ENCODE measurements at places on chromosomes 12 and 14.

DNA sequence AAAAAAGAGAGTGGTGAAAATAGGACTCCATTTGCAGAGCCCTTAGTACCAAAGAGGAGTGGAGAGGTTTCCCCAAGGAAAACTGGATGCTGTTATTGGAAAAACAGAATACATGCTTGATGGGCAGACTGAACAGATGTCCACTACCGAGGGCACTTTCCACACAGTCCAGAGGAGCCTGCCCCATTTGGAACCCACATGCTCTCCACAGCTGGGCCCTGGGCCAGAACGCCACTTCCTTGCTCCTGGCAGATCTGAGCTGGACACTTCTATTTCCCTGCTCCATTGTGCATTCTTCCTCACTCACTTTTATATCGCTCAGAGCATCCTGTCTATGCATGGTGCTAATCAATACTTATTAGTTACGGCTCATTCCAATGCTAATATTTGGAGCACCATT is 249.9 kb downstream of the SLC15A4 start:
- no peak for DNase-seq

DNA sequence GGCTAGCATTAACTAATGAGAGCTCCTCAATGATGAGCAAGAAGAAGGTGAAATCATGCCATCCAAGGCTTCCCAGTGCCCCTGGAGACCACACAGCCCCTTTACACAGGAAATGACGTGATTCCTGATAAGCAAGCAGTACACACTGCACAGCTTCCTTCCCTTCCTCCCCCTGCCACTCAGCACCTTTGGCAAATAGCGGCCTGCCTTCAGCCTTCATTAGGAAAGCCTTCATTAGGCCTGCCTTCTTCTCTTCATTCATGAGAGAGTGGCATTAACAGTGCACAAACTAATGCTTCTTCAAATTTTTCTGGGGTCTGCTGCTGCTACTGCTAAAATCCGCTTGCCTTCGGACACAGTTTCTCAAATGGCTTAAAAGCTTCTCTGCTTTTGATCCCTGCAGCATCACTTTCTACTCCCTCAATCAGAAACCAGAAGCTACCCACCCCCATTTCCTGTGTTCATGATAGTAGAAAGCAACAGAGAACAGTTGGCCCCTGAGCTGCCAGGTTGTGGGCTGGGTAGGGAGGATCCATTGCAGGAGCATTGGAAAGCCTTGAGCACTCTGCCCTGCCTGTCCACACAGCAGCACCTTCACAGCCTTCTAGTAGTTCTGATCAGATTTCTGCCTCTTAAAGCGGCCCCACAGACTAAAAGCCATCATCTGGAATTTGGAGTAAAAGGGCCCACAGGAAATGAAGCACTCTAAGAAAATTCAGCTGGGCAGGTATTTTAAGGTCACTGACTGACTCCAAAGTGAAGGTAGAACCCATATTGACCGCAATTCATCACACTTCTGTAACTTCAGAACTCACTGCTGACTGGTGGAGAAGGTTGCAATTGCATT is 103.8 kb upstream of the ETV6 start:
- no peak for DNase-seq

GRCh38 chr12:83769151-83769550 is 1082.4 kb downstream of the TMTC2 start:
- no peak for DNase-seq

GRCh38 chr14:106174206-106174605 is 647.8 kb downstream of the TMEM121 start:
- DNase-seq: peak; percentile 46

DNA sequence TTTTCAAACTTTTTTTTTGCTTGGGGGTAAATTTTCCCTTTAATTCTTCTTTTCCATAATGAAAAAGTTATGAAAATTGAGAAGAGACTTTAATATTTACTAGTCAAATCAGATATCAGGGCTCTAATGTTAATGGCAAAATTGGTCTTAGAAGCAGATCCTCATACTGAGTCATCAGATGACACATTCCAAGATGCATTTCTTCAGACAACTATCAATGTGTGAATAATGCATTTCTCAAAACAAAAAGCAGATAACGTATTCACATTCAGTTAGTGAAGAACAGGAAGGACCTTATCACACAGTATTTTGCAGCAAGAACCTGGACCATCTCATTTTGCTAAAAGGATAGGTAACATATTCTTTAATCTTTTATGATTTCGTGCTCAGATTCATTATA is 130.7 kb downstream of the GPHN start:
- no peak for DNase-seq

- no peak for DNase-seq
These were observed 238.5 kb downstream of the CACNA1C start for GRCh38 chr12:2291182-2291832.

DNA sequence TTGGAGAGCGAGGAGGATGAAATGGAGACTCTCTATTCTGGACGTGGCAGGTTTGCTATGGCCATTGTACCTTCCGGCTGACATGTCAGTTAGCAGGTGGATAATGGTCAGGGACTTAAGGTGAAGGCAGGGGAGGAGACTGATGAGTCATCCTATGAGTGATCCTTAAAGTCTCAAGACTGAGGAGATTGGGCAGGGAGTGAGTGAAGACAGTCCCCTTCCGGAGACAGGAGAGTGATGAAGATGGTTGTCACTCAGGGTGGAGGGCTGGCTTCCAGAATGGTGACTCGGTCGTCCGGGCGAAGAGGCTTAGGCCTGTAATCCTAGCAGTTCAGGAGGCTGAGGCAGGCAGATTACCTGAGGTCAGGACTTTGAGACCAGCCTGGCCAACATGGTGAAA is 49.8 kb upstream of the CCDC63 start:
- no peak for DNase-seq

GRCh38 chr12:85253853-85254252 is 26.2 kb upstream of the ALX1 start:
- DNase-seq: no peak

- no peak for DNase-seq
These were observed 29.2 kb downstream of the ERG28 start for GRCh38 chr14:75631453-75631831.

DNA sequence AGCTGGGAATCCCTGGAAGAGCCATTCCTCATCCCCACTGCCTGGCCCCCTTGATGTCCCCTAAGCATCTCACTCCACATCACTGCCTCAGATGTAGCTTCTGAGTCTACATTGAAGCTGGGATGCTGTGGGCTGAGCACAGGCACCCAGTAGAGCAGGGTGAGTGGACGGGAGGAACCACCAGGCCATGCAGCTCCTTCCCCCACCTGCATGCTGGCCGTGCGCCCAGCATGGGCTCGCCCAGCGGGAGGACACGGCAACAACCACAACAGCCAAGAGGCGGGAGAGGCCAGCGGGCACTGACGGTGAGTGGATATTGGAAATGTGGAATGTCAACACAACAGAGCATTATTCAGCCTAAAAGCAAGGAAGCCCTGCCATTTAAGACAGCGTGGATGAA is 310.9 kb downstream of the ADGRD1 start:
- no peak for DNase-seq

DNA sequence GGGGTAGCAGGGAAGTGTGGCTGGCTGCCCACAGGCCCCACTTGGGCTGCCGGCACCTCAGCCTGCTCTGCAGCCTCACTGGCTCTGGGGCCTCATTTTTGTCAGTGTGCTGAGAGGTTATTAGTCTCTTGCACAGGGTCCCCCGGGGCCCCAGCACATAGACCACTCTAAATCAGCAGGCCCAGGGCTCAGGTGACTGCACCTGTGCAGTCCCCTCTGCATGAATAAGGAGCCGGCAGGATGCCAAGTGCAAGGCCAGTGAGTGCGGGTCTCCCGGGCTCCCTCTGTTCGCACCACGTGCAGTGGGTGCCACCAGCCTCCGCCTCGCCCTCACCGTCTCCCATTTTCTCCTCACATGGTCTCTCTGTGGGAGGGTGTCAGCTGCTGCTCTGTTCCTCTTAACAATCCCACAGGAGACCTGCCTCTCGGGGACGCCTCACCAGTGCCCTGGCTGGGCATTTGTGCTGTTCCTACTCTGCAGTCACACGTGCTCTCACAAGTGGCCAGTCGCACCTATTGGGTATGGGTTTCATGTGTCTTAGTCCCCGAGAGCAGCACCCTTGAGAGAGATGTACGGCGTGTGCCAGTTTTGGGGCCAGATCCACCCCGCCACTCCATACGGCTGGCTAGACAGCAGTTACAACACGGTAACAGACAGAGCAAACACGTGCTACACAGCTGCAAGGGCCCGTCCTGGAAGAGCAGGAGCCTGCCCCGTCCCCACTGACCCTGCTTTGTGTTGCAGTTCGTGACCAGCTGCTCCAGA is 40.4 kb downstream of the MMAB start:
- no peak for DNase-seq

GRCh38 chr14:77615361-77616132 is 890 bp downstream of the SPTLC2 start:
- DNase-seq: no peak

DNA sequence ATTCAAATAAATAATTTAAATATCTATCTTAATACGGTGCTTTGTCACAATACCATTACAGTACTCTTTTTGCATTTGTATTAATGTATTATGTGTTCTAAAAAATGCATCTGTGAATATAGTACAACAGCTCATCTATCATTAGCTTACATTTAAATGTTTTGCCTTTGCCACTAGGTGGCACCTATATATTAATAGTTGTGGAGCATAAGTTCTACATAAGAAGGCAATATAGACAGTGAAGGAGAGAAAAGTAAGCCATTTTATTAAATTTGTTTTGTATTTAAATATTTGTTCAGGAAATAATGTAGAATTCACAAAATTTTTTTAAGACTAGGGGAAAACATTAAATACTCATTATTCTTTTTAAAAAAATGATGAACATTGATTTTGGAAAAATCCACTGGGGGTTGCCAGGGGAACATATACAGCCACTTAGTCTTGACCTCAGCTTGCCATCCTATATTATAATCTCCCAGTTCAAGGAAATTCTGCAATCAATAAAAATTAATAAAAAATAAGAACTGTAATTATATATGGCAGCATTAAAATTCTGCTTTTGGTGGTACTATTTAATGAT is 9.8 kb downstream of the CCER1 start:
- no peak for DNase-seq

- no peak for DNase-seq
These were observed 114.4 kb upstream of the EGLN3 start for GRCh38 chr14:34065236-34065635.

DNA sequence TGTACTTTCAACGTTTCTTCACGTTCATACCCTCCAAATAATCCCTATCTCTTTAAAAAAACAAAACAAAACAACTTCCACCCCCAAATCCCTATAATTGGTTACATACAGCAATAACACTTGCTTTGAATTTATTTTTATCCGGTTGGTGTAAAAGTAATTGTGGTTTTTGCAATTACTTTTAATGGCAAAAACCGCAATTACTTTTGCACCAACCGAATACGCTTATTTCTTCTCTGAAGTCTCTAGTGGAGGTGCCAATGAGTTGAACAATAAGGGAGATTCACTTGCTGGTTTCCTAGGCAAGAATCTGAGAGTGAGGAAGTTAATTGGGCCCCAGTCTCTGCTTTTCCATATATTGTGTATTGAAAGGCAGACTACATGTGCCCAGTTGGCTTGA is 133.3 kb downstream of the DACT1 start:
- no peak for DNase-seq

GRCh38 chr14:38042322-38042721 is 165.4 kb upstream of the SSTR1 start:
- DNase-seq: no peak

DNA sequence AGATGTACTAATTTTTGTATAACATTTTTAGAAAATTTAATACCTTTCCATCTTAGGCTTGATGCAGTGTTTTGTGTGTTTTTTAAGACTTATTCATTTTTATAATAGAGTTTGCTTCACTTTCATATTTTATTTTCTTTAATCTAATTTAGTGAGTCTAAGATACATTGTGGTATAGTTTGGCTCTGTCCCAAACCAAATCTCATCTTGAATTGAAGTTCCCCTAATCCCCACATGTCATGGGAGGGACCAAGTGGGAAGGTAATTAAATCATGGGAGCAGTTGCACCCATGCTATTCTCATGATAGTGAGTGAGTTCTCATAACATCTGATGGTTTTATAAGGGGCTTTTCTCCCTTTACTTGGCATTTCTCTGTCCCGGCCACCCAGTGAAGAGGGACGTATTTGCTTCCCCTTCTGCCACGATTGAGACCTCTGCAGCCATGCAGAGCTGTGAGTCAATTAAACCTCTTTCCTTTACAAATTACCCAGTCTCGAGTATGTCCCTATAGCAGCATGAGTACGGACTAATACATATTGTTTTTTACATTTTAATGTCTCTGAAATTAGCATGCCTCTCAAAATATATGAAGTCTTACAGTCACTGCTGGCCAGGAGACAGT is 34.9 kb downstream of the GABARAPL1 start:
- DNase-seq: no peak

DNA sequence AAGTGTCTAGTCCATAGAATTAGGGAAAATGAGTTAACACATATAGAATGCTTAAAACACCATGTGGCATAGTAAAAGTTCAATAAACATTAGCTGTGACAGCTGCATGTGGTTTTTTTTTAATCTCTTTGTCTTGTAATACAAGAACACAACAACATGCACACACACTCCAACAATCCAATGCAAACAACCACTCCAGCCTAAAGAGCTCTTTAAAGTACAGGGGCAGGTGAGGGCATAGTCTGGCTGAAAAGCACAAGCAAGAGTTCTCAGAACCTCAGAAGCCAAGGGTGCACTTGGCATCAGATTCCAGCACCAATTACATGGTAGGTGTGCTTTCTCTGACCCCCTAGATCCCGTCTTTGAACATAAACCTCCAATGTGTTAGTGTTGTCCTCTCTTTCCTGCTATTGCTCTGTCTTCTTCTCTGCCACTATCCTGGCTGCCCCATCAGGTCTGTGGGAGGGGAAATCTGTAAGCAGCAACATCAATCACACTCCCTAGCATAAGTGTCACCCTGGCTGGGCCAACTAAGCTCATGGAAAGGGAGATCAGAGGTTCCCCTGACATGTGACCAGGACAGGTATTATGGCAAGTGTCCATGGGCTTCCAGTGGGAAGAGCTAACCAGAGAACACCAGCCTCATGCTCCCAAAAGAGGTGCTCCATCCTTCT is 91.0 kb downstream of the SLC8A3 start:
- DNase-seq: no peak

DNA sequence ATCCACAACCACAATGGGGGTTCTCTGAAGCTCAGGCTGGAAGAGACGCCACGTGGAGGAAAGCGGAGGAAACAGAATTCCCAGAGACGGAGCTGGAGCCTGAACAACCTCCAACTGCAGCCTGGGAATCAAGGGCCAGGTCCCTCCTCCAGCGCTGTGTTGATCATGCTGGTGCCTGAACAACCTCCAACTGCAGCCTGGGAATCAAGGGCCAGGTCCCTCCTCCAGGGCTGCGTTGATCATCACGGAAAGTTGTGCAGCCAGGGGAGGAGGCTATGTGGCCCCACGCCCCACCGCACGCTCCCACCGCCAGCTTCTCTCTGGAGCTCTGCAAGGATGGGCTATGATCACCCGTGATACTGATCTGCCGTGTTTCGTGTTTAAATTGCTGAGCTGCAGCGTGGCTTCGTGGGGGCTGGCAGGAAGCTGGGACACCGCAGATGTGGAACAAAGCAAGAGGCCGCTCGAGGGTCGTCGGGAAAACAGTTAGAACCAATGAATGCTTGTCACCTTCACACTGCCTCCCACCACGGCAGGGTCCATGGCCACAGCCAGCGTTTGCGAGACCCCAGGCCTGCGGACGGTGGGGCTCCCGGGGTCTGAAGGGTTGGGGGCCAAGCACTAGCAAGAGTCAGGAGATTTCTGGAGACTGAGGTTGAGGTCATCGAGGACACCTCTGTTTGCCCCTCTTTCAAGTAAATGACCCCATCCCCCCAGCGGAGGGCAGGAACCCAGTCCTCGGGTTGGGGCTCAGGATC is 51.8 kb upstream of the FBRSL1 start:
- no peak for DNase-seq
